ENCODE measurements at places on chromosomes 6 and 20.

DNA sequence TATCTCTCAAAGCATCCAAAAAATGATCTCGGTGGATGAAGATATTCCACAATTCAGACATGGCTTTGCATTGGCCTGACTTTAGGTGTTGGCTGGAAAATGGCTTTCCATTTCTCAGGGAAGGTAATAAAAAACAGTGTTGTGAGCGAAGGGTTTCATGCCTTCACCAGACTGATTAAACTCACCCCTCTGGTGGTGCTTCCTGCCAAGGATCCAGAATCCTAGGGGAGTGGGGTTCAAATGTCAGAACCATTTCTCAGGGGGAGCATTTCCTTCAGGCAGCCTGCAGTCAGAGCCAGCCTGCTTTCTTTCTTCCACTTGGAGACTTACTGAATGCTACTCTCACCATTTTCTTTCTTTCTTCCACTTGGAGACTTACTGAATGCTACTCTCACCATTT is 45.7 kb upstream of the SMIM28 start:
- DNase-seq: no peak

DNA sequence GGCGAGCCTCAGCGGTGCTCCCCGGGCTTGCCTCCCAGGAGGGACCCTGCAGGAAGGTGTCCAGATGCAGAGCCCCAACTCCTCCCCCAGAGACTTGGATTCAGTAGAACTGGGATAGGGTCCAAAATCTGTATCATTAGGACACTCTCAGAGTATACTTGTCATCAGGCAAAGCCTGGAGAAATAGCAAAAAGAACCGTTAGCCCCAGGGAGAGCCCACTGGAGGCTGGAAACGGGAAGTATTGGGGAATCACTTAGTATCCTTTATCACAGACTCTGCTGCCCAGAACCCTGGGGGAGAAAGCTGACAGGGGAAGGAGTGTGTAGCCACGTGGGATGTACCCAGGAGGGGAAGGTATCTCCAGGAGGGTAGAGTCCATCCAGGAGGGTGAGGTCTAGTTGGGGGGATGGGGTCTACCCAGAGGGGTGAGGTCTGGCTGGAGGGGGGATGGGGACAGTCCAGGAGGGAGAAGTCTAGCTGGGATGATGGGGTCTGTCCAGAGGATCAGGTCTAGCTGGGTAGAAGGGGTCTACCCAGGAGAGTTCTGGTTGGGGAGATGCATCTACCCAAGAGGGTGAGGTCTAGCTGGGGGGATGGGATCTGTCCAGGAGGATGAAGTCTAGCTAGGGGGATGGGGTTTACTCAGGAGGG is 107.2 kb downstream of the LY86 start:
- no peak for DNase-seq

DNA sequence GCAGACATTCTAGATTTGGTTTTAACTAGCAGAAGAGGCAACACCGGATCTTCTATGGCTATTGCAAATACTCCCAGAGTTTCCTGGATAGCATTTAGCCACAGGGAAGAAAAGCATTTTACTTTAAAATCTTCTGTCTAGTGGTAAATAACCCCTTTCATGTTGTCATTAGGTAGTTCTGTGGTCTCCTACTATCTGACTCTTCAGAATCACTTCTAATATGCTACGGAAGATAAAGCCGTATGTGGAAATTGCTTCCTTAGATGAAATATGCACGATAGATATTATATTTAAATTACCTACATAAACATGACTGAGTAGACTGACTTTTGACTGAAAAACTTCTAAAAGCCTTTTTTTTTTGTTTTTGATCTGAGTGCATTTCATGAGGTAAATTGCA is 759 bp downstream of the CRISP3 start:
- no peak for DNase-seq

DNA sequence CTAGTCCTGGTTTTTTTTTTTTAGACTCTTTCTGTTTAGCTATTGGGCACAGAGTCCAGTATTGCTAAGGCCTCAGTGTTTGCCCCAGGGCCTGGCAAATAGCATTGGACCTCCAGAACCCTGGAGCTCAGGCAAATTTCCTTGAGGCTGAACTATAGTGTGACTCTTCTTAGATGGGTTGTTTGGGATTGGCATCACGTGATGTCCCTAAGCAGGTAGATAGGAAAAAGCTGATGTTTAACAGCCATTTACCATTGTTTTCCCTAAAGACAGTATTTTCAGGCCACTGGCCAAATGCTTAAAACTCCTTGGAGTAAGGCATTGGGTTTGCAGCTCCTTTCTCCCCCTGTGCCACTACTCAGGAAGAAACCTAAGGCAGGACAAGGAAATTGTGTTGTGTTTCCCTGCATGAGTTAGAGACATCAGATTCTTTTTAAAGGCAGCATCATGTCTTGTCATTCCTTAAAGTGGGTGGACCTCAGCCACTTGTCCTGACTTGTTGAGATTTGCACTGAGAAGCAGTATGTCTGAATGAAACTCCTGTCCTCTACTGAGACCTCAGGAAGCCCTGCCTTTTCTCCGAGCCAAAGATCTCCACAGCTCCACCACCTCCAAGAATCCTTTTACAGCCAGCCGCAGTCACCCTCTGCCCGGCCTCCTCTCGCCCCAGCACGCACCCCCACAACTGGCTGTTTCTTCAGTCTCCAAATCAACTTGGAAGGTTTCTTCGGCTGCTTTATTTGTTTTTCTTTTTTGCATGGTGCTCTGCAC is 46.2 kb upstream of the RNF144B start:
- no peak for DNase-seq

- peak; percentile 78 for DNase-seq
Observed at GRCh38 chr20:3407040-3407770, at the start of gene DNAAF9. TSS of gene DNAAF9 (minus strand) at chr20:3407669. CDS start at chr20:3407557, 112 bp downstream.
